ENCODE measurements at places on chromosomes 4 and X.

DNA sequence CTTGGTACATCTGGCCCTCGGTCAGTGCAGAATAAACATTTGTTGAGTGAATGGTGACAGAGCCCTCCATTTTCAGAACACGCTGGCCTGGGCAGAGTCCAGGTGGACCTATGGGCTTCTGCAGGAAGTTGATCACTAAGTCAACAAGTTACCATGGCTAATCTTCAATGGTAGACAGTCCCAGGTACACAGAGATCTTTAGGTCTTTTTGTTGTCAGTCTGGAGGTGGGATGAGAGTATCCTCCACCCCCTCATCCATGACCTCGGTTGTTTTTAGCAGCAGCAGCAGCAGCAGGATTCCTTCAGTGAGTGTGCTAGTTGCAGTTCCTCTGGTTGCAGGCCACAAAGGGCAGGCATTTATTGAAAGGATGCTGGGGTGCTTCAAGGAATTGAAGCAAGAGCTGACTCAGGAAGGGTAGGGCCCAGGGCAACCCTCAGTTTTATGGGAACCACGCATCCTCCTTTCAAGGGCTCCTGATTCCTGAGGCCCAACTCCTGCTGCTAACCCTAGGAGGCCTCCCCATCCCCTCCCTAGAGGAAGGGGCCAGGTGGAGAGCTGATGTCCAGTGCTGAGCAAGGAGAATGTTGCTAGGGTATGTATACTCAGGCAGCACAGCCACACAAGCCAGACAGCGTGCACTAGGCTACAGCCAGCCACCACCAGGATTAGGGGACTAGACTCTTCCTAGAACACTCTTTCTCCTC, 1.7 kb upstream of the USP27X start:
- no peak for DNase-seq

DNA sequence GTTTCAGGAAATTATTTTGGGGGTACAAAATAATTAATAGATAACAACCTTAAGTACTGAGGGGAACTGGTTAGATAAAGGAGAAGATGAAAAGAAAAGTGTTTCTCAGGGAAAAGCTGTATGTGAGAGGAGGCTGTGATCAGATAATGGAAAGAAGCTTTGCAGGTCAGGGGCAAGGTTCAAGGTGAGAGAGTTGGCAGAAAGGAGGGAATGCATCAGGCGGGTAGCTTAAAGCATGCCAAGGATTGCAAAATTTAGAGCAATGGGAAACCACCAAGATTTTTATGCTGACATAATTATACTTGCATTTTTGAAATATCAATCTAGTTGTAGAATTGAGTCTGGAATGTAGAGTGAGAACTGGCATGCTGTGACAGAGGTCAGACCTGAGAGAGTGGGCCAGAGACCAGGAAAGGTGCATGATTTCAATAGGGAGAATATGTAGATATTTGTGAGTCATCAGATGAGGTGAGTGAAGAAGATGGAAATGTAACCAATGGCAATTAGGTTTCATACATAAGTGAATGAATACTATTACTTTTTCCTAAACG, 508.7 kb downstream of the TRIML1 start:
- no peak for DNase-seq

- DNase-seq: no peak
Measured at GRCh38 chrX:70089604-70090297, 27.5 kb downstream of the OTUD6A start.

DNA sequence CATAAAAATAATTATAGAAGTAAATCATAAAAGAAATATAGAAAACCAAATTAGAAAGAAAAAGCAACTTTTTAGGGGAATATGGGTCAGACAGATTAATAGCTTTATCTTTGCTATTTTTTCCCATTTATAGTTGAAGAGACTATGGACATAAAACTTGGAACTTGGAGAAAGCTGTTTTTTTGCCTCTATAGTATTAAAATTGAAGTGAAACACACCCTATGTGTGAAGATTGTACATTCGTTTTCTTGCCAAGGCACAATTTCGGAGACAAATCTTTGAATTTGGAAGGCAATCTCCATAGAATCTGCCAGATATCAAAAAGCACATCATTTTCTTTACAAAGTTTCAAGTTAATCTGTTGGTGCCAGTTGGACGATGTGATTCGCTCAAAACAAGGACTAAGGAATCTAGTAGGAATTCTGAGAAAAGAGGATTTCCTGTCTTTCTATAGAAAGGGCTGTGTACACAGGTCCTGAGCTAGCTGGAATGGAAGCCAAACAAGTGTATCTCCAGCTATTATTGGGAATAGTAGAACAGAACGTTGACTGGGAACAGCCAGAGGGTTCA, 156.3 kb downstream of the SLC7A11 start:
- no peak for DNase-seq

DNA sequence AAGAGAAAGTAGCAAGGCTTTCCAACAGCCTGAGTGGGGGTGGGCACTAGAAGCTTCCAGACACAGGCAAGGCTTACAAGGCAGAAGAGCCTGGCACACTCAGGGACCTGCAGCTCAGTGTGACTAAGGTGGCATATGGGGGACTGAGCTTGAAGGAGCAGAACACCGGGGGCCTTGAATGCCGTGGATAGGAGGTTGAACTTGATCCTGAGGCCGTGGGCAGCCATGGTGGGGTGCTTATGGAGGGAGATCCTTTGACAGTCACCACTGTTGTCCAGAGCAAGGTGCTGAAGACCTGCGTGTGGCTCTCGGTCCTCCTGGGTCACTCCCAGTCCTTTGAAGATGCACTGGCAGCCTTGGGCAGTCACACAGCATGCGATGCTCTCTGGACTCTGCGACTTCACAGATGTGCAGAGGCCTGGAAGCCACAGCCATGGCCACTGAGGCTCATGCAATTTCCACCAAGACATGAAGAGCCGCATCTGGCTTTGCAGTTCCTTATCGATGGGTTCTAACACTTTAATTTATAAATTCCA, 18.3 kb downstream of the C4orf50 start:
- no peak for DNase-seq

GRCh38 chr4:151436093-151436518, 27.1 kb downstream of the FHIP1A start:
- DNase-seq: no peak

DNA sequence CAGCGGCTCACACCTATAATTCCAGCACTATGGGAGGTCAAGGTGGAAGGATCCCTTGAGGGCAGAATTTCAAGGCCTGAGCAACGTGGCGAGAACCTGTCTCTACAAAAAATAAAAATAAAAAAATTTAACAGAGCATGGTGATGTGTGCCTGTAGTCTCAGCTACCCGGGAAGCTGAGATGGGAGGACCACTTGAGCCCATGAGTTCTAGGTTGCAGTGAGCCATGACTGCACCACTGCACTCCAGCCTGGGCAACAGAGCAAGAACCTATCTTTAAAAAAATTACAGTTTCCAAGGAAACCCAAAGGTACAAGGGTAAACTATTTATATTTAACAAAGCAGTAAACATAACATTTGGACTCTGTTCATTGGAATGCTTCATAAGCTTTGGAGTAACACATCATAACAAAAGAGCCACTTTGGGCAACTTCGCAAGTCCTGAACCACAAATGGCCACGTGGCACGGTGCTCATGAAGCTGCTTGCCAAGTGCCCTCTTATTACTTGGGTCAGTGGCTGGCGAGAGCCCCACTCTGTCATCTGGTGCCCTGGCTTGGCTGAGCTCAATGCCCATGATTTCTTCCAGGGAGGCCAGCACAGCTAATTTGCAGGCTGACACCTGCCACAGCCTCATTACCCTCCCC, 165.6 kb downstream of the SH3KBP1 start:
- DNase-seq: no peak

DNA sequence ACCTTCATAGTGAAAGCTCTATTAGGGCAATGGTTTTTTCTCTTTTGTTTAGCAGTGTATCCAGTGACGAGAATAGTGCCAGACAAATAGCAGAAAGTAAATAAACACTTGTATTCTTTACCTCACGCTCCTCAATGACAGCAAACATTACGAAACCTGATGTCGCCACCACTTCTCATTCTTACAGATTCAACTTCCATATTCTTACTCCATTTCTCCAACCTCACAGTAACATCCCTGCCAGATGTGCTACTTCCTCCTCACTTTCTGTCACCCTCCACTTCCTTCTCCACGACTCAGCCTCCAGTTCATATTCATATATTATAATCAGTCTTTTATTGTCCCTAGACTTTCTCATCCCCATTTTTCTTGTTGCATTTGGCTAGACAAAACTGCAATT, 1956.2 kb upstream of the AGA start:
- no peak for DNase-seq

- no peak for DNase-seq
Measured at GRCh38 chr4:132026166-132026565, 1122.9 kb upstream of the PCDH10 start.

DNA sequence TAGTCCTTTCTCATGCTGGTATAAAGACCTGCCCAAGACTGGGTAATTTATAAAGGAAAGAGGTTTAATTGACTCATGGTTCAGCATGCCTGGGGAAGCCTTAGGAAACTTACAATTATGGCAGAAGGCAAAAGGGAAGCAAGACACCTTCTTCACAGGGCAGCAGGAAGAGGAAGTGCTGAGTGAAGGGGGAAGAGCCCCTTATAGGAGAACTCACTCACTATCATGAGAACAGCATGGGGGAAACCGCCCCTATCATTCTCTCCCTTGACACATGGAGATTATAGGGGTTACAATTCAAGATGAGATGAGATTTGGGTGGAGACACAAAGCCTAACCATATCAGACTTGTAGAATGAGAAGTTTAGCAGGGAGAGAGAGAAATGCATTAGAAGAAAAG, 373.3 kb upstream of the DIAPH2 start:
- no peak for DNase-seq

GRCh38 chrX:21802839-21803238, 36.6 kb upstream of the MBTPS2 start:
- DNase-seq: no peak

DNA sequence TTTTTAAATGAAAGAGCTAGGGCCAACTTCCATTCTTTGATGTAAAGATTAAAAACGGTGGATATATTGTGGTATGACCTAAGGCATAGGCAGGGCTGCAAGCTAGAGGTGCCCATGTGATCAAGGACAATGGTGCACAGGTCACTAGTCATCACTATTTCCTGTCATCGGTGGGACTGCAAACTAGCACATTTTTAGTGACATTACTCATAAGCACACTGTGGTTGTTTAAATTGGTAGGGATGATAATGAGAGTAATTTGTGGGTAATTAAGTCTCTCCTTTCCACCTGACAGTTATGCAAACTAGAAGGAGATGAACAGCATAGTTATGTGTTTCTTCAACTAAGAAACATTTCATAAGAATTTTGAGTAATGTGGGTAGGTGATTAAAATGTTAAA, 85.4 kb downstream of the GPRIN3 start:
- DNase-seq: no peak

DNA sequence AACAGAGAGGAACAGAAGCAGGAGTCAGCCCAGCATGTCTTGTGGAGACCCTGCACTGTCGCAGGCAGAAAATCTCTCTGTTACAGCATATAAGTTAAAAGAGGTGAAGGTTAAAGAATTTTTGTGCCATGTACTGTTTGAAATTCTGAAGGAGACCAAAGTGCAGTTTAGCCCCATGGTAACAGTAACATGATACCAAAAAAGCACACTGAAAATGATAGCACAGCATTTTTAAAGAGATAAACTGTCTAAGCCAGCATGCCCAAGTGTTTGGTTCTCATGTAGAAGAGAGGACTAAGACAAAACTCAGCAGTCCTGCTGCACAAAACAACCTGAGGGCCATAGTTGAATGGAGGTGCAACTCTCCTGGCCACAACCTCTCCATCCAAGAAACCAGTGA, 41.9 kb upstream of the PARM1 start:
- DNase-seq: no peak

DNA sequence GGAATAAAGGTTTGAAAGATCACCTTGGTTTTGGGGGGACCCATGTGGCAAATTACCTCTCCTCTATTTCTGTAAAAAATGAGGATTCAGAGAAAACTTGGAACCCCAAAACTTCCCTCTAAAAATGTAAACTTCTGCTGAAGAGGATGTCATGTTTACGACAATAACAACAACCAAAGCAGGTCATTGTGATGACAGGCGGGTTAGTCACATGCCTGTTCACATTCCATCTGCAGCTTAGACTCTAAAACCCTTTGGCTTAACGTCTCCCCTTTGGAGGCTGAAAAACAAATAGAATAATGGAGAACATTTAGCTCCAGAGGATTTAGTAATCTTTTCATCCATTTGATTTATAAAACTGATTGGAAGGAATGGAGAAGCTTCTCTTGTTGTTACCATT, 75.0 kb upstream of the FAM9C start:
- DNase-seq: no peak

- DNase-seq: no peak
Measured at GRCh38 chr4:145626623-145626982, 7.4 kb downstream of the MMAA start.

- no peak for DNase-seq
Measured at GRCh38 chrX:141814213-141814857, 23.8 kb upstream of the MAGEC3 start.

DNA sequence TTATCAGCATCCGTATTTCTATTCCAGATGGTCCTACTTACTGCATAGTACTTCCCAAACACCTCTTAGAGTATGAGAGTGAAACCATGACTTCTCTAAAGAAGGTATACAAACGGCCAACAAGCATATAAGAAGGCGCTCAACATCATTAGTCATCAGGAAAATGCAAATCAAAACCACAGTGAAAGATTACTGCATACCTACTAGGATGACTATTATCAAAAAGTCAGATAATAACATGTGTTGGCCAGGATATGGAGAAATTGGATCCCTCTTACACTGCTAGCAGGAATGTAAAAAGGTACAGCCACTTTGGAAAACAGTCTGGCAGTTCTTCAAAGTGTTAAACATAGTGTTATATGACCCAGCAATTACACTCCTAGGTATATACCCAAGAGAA, 215.3 kb upstream of the CXorf66 start:
- no peak for DNase-seq

GRCh38 chr4:108959491-108959890, 196.6 kb upstream of the ETNPPL start:
- no peak for DNase-seq

GRCh38 chr4:156252358-156252921, 298.8 kb upstream of the CTSO start:
- no peak for DNase-seq

DNA sequence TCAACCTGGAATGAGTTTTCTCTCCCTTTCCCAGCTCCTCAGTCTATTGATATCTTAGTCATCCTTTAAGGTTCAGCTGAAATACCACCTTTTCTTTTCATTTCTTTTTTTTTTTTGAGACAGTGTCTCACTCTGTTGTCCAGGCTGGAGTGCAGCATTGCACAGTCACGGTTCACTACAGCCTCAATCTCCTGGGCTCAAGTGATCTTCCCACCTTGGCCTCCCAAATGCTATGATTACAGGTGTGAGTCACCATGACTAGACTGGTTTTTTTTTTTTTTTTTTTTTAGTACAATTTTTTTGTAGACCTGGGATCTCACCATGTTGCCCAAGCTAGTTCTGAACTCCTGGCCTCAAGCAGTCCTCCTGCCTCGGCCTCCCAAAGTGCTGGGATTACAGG, 28.9 kb downstream of the AFF1 start:
- no peak for DNase-seq

GRCh38 chr4:88879991-88880390, 177.0 kb downstream of the FAM13A start:
- no peak for DNase-seq

GRCh38 chr4:128427832-128428366, 140.3 kb upstream of the PGRMC2 start:
- no peak for DNase-seq

Data from stimulated activated CD4-positive, alpha-beta T cell treated with anti-CD3 and anti-CD28 coated beads, TNF-alpha, amount 100 ng/mL, for 48 hours (primary cell).